Left kidney (tissue), 8 donors: ENCODE measurements at places on chromosomes 7 and 10.

DNA sequence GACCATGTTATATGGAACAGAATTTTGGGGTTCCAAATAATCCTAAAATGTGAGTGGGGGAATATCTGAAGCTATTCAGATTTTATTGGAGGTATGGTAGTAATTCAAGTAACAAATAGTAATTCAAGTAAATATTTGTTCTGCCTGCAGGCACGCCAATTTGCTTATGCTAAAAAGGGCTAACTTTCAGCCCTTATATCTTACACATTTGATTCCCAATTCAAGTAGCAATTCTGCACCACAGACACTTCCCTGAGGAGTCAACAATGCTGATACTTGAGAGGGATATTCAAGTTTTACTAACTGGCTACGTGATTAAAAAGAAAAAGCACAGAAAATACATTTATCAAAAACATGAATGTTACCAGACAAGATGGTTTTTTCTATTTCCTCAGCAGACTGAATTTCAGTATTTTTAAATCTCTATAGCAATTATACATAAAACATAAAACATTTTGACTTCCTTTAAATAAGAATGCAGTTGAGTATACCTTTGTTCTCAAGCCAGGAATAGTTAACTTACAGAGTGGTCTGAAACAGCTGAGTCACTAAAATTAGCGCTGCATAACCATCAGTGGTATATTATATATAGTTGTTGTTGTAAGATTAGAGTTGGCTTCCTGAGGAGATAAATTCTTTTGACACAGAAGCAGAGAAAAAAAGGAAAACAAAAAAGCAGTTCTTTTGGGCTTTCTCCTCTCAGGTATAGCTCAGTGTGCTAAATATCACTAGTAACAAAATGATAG lies 33.9 kb downstream of the MTPN start:
- DNase-seq, result peak; percentile 33

DNA sequence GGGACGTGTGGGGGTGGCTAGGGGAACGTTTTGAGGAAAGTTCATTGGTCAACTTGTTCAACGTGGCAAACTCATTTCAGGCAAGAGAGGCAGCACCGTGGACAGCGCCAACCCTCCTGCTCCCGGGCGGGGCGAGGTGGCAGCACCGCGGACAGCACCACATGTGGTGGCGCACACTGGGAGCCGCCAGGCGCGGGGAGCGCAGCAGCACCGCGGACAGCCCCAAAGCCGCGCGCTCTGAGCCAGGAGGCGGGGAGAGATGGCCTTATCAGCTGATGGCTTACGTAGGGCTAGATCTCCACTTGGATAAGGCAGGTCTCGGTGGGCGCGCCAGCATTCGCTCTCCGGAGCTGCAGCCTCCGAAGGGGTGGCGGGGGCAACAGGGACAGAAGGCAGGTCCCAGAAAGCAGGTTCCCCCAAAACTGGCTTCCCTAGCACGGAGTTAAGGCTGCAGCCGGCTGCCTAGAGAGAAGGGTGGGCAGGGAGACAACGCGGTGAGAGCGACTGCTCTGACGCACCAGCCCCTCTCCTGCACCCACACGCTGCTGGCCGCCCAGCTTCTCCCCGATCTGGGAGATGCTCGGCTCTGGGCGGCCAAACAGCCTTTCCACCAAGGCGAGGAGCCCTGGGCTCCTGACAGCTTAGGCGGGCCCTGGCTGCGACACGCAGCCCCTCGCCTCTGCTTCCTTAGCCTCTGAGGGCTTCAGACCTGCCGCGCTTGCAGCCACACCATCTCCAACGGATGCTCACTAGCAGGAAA lies at the start of gene HTR5A:
HTR5A (plus strand) TSS at position 333 of the 760 bp plus-strand sequence. CDS start 576 bp downstream, outside the sequence.
- peak; percentile 92 for DNase-seq

DNA sequence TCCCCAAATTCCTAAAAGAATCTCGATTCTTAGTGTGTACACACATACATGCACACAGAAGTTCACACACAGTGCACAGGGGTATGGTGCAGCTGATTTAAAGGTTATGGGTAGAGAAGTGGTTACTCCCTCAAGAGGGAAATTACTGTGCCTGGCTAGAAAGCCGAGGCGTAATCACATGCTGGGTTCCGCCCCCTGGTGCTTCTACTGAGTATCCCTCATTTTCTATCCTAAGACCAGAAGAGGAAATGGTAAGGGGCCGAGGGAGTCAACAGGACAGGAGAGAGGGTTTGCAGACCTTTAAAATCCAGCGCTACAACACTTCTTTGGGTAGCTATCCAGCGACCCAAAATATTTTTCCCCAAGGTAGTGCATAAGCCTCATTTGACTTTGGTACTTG lies 147.3 kb upstream of the TMEM196 start:
- DNase-seq, result no peak

DNA sequence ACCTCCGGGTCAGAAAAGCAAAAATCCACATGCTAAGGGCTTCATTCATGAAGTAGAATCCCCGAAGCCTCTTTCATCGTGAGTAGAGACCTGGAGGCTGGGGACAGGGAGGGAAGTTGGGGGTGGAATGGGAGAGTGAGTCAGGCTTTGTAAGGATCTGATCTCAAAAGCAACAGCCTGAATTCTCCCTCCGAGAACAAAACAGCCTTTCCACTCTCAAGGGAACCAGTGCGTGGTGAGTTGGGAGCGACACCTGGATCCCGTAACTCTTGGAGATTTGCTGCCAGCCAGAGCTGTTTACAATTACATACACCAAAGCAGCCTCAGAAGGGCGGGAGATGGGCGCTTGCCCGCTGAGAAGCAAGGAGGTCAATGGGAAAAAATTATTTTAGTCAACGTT lies 10.8 kb downstream of the AFAP1L2 start:
- no peak for DNase-seq

DNA sequence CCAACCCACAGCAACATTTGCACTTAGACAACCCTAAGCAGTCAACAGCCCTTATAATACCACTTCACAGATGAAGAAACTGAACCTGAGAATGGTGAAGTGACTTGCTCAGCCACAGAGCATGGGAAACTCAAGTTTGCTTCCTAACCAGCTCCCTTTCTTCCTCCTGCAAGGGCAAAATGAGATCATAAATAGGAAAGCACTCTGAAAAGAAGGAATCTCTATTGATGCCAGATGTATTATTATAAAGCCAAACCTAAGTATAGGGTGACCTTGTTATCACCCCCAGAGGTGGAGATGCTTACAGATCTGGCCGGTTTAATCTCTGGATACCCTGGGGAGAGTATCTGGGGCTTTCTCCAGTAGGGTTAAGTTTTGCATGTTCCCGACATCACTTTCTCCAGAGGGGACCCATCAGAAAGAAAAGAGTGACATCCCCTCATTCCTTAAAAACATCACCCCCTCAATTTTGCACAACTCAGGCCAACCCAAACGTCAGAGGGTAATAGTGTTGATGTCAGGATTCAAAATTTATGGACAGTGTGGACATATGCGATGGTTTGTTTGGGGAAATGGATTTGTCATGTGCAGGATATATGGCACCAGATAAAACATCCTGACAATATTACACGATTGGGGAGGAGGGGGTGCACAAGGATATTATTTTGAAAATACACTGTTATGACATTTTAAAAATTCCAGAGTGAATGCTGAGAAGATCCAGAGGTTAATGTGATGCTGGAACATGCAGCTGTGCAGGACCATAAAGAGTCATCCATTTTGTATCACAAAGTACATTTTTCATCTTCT lies 24.0 kb upstream of the XPNPEP1 start:
- DNase-seq, result no peak

- DNase-seq, result no peak
Measured at GRCh38 chr10:54650547-54650946, 150.5 kb downstream of the PCDH15 start.

- no peak for DNase-seq
Measured at GRCh38 chr7:114917211-114917839, 4.6 kb upstream of the MDFIC start.

GRCh38 chr7:114865564-114865963 lies 56.3 kb upstream of the MDFIC start:
- DNase-seq, result peak; percentile 15

DNA sequence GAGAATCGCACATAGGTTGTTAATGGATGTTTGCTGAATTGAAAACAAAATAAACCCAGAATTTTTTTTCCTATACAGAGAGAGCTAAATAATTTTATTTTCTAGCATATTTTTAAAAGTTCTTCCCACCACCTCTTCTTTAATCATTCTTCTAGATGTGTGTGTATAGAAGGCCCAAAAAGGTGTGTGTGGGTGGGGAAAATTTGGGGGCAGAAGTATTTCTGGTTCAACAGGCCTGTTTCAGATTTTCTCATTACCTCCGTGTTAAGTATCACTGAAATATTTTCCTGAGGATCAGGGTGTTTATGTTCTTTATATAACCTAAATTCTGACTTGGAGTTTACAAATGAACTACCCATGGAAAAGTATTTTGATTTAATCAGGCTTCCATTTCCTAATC lies 144.2 kb upstream of the ZNF804B start:
- DNase-seq, result no peak

GRCh38 chr7:73699370-73700068 lies 16.1 kb downstream of the BUD23 start:
- no peak for DNase-seq

DNA sequence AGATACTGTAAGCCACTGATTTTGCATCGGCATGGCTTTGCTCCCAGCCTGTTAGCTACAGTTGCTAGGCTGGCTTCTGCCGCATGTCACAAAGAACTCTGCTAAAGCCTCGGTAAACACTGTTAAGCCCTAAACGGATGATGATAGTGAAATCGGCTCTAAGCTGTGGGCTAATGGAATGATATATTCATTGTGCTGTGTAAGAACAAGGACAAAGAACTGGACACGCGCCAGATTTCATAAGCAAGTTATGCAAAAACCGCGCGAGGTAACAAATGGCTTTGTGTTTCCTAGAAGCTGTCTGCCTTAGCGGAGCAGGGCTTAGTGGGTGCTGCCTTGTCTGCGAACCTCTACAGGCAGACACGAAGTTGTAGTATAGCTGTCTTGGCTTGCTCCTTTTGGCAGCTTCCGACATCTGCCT lies 331.3 kb upstream of the COBL start:
- no peak for DNase-seq

DNA sequence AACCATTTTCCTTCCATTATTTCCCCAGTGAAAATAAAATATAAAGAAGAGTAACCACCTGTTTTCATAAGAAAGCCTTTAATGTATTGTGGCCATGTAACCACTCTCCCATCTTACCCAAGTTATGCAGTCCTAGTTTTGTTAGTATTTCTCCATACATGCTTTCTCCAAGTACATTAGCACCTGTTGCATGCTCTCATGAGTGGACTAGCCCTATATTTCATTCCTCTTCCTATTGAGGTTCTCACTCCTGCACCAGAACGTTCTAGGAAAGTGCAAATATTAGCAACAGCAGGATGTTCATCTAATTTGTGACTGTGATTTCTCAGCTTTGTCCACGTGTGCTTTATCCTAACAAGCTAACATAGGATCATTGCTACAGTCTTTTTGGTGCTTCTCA lies 155.1 kb upstream of the NPVF start:
- DNase-seq, result no peak

GRCh38 chr10:121002586-121003205 lies 151.5 kb downstream of the WDR11 start:
- no peak for DNase-seq

- DNase-seq, result no peak
Measured at GRCh38 chr7:31061185-31061584, 9.1 kb downstream of the ADCYAP1R1 start.

- DNase-seq, result no peak
Measured at GRCh38 chr10:124737708-124738107, 6.5 kb downstream of the FAM53B start.

GRCh38 chr10:11036424-11037011 lies 18.8 kb downstream of the CELF2 start:
- no peak for DNase-seq

- no peak for DNase-seq
Measured at GRCh38 chr10:95431900-95432342, 129.2 kb downstream of the SORBS1 start.

GRCh38 chr10:70459061-70459773 lies 17.7 kb upstream of the NODAL start:
- DNase-seq, result no peak

DNA sequence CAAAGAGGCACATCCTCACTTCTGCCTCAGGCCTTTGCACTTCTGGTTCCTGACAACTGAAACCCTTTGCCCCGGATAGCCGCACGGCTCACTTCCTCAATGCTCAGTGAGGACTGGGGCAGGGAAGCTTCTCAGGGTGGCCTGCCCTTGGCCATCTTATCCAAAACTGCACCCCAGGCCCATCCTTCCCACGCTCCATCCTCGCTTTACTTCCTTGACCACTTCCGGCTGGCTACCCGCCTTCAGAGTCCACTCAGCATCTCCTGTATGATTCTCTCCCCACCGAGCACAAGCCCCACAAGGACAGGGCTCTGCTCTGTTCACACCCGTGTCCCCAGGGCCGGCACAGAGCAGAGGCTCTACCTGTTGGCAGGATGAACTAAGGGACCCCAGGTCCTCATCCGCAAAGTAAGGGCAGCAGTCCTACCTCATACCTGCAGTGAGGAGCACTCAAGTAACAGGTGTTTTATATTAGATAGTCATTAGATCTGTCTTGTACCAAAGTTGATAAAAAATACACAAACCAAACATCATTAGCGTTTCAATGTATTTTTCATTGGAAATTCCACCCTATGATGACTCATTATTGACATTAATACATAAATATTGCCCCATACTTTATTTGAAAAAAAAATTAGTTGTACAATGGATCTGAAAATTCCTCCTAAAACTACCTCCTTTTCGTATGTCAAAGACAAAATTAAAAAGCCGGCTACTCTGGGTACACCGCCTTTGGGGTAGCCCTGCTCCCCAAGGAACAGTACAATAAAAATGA lies 35.0 kb downstream of the GNA12 start:
- DNase-seq, result no peak

- DNase-seq, result no peak
Measured at GRCh38 chr10:33716501-33717267, 382.2 kb upstream of the NRP1 start.

GRCh38 chr10:9922126-9922870 lies 1095.4 kb upstream of the CELF2 start:
- DNase-seq, result no peak

GRCh38 chr7:157014635-157015555 lies 4.4 kb upstream of the MNX1 start:
- DNase-seq, result no peak
